Mesenteric fat pad (tissue), 1 donor: ENCODE measurements at places on chromosomes 1 and 21. TPM values are rescaled to one million over a fixed set of nuclear protein-coding genes. Genes with fewer than 3 reads are reported as not detected.

GRCh38 chr1:206685769-206686477 is 1.2 kb downstream of the MAPKAPK2 start:
- DNase-seq, result no peak

DNA sequence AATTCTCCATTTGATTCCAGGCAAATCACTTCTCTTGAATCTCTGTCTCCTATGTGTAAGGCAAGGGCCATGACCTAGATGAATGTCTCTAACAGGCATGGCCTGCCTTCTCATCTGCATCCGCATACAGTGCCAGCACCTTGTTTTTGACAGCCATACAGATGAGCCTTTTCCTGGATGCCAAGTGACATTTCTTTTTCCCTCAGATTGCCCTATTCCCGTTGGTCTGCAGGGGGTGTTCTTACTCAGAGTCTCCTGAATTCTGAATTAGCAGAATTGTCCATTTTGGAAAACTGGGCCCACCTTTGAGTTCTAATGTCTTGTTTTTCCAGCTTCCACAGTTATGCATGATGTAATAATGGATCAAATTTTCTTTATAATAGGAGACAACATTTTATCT is 88.0 kb upstream of the ADAR start:
- no peak for DNase-seq

- DNase-seq, result no peak
Observed at GRCh38 chr1:232046451-232047306, 420.1 kb downstream of the DISC1 start.

- DNase-seq, result no peak
Observed at GRCh38 chr1:9604836-9605235, 16.1 kb downstream of the TMEM201 start.

GRCh38 chr1:207223162-207223561 is 98.3 kb upstream of the CD55 start:
- no peak for DNase-seq

DNA sequence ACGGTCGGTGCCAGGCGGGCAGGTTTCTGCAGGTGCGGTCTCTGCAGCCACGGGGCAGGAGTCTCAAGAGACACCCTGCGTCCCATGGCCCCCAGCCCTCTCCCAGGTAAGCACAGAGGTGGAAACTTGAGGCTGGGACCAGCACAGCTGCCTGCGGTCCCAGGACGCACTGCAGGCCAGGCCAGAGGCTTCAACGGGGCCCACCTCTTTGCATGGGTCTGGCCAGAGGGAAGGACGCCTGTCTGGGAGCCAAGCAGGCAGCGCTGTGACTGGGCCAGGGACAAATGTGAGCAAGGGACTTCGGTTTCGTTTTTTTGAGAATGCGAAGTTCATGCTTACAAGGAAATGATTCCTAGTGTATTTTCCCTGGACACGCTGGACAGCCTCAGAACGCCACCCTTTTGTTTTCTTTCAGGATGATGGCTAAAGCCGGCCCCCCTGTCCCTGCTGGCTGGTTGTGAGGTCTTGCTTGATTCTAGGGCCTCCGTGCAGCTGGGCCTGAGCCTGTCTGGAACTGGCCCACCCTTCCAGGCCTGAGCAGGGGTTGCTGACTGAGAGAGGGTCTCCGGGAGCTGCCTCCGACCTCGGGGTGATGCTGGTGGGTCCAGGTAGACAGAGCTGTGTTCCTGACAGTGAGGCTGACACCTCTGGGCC is 38.3 kb downstream of the MORN1 start:
- no peak for DNase-seq

- DNase-seq, result no peak
Observed at GRCh38 chr1:158998781-158999161, 10.9 kb upstream of the IFI16 start.

DNA sequence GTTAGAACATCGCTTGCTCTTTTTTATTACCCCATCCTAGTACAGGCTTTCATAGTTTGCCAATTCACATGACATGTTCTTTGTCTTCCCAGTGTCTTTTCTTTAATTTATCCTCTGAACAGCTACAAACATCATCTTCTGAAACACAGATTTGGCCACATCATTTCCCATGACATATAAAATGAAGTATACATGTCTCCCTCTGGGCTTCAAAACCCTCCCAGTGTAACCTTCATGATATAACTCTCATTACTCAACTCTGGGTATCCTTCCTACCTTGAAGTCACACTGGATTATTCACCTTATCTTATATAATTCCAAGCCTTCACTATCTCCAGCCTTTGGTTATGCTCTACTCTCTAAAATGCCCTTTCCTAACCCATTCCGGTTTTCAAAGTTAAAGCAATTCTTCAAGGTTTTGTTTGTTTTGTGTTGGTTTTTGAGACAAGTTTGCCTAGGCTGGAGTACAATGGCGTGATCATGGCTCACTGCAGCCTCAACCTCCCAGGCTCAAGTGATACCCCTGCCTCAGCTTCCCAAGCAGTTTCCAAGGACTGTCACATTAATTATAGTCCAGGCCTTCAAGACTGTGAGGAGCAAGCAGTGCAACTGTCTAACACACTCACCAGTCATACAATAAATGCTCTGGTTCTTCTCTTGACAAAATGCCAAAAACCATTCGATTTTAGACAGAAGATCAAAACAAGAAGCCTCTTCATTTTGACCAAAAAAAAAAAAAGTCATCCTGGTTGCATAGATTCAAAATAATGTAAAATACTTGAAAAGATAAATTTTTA is 5.8 kb downstream of the RGS1 start:
- no peak for DNase-seq

DNA sequence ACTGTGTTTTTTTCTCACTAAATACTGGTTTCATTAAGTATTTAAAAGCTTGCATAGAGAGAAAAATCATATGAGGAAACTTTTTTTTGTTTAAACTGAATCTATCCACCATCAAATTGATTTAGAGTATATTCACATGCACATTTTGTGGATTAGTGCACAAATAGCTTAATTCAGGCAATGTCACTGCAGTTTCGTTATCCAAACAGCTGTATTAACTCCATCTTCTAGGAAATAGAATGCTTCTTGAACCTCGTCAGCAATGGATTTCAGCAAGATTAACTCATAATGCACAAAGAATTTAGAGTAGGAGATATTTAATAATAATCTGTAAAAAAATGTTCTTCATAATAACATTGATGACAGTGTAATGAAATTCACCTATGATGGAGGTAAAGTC is 37.5 kb downstream of the NEXN start:
- DNase-seq, result no peak

DNA sequence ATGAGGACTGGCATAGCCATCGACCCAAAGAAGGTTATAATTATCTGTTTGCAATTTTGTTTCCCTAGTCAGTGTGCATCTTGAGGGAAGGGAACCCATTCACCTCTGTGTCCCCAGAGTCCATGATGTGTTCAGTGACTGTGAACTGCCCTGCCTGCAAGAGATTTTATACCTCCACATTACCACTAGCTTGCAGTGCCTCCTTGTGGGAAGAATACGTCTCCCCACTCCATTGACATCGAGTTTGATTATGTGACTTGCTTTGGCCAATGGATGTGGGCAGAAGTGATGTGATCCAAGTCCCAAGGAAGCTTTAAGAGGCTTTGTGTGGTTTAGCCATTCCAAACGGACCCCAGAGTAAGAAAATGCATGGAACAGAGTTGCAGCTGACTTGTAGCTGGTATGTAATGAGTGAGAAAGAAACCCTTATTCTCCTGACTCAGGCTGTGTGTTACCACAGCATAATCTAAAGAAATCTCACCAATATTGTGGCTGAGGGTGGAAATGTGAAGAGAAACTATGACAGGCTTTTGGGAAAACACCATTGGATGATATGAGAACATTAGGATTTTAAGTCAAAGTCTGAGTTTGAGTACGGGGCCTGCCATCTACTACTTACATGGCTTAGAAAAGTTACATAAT is 47.8 kb upstream of the NRDC start:
- no peak for DNase-seq

DNA sequence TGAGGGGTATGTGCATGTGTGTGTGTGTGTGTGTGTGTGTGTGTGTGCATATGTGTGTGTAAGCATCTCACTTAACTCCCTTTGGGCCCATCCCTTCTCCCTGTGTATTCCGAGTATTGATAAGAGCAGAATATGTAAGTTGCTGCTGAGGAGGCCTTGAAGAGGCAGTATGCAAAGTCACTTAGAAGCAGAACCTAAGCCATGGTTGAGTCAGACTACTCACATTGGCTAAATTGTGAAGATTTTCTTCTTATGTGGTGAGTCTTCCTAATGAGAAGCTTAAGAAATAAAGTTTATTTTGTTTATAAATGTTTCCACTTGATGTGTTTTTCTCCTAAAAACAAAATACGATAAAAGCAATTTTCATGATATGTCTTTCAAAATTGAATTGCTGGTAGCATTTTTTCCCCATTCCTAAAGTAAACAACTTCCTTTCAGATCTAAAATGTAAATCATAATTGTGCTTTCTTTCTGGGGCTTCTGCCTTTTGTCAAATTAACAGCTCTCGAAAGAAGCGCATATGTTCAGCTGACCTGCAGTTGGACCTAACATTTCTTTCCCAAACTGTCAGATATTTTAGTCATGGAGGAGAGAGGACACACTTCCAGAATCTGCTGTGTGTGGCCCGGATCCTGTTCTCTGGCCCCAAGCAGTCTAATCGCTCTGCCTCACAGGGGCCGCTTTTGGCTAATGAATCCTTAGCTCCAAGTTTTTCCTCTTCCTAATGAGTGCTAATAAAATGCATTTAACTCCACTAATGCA is 284.0 kb downstream of the DUSP10 start:
- no peak for DNase-seq

GRCh38 chr1:232726048-232726779 is 79.0 kb upstream of the MAP10 start:
- DNase-seq, result no peak

DNA sequence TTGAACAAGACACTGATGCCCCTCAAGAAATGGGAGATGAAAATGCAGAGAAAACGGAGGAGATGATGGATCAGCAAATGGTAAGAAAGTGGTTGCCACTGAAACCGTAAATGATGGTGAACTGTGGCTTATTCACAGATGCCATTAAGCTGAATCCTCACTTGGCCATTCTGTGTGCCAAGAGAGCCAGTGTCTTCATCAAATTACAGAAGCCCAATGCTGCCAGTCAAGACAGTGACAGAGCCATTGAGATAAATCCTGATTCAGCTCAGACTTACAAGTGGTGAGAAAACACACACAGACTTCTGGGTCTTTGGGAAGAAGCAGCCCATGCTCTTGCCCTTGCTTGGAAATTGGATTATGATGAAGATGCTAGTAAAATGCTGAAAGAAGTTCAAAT is 52.5 kb downstream of the NBPF6 start:
- DNase-seq, result no peak

- DNase-seq, result no peak
Observed at GRCh38 chr1:201595381-201595780, 56.5 kb downstream of the NAV1 start.

DNA sequence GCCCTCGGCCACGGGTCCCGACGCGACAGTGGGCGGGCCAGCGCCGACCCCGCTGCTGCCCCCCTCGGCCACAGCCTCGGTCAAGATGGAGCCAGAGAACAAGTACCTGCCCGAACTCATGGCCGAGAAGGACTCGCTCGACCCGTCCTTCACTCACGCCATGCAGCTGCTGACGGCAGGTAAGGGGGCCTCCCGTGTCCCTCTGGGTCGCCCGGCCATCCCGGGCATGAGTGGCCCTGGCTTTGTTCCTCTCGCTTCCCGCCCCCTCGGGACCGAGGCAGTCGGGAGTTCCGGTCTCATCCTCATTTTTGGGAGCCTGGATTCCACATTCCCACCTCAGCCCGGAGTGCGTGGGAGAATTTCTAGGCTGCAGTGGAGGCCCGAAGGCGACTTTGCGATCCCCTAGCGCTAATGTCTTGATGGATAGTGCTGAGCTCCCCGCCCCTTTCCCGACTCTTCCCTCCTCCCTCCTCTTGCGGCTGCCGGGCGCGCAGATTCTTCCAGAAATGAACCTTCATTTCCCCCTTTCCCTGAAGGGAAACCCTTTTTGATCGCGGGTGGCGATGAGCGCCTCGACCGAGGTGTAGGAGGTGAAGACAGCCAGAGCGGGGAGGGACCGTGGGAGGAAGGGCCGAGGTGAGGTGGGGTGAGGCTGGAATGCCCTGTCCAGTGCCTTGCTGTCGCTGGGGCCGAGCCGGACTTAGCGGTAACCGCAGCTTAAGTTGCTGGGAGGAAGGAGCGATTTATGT is 705 bp downstream of the KHDRBS1 start:
- DNase-seq, result no peak

GRCh38 chr21:40164905-40165772 is 297.9 kb downstream of the PCP4 start:
- DNase-seq, result no peak

- no peak for DNase-seq
Observed at GRCh38 chr1:112929979-112930378, 26.0 kb downstream of the SLC16A1 start.

GRCh38 chr21:41695513-41695912 is 71.3 kb downstream of the RIPK4 start:
- no peak for DNase-seq

- no peak for DNase-seq
Observed at GRCh38 chr1:175794586-175794985, 51.2 kb upstream of the TNR start.

The PADI4 gene
- total RNA-seq, result 7.0 TPM

The KRTAP19-1 gene
- total RNA-seq, result not detected

The TNFRSF8 gene
- 2.1 TPM for total RNA-seq

The ARID1A gene
- total RNA-seq, result 64.2 TPM

The TRIM17 gene
- not detected for total RNA-seq

The KIF26B gene
- 0.32 TPM for total RNA-seq

The TMEM51 gene
- 4.3 TPM for total RNA-seq

The PALMD gene
- total RNA-seq, result 212 TPM

The CCDC185 gene
- not detected for total RNA-seq

The RGS8 gene
- total RNA-seq, result not detected

The TM2D1 gene
- 34.9 TPM for total RNA-seq

The FNBP1L gene
- 22.8 TPM for total RNA-seq

The IL20 gene
- total RNA-seq, result not detected

The NBPF12 gene
- 10.8 TPM for total RNA-seq
